Right forelimb (tissue), 1 donor: ENCODE measurements at places on chromosomes 3 and 15.
A peak's percentile ranks its signal among the peaks of the same experiment; 100 is the strongest.

DNA sequence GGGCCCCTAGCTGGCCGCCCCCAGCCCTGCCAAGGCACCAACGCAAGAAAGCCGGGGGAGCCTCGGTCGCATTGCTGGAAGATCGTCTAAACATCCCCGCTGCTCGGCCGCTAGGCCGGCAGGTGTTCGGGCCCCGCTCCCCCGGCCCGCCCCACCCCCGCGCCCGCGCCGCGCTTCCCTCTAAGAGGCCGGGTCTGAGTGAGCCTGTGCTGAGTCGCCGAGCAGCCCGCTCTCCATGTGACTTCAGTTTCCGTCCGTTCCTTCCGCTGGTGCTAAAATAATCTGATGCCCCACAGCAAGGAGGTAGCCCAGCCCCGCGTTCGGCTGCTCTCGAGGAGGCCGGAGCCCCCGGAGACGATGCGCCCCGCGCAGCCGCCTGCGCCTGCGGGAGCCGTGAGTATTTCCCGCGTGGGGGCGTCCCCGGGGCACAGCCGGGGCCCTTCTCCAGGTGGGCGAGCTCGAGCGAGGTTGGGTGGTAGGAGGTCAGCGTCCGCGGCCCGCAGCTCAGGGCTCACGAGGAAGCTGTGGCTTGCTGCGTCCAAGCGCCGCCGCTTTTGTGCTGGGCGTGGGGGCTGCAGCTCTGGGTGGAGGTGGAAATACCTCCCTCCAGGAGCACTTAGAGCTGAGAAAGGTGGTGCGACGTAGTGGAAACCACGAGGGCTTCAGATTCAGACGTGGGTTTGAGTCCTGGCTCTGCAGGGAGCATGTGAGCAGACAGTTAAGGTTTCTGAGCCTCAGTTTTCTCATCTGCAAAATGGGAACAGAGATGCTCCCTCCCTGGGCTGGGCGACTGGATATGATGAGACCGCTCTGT lies at the start of gene NRROS:
TSS of gene NRROS (plus strand) at position 212 of the 814 bp plus-strand sequence. CDS start 14,846 bp downstream, outside the sequence.
- peak; percentile 71 for DNase-seq

- DNase-seq: no peak
These were observed 380.4 kb downstream of the ROBO2 start for GRCh38 chr3:77420336-77420735.

DNA sequence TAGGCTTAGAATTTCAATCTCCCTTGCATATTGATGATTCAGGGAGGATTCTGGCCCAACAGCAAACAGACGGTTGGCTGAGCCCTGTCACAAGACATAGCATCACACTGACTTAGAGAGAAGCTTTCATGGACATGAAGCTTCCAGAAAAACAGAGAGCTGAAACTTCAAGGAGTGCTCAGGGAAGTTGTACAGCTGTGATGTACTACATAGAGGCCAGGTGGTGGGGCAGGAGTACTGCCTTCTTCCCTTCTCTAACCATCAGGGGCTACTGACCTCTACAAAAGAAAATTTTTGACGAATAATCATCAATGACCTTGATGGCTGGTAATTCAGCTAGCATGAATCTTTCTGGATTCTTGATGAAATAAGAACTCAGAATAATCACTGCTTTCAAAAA lies 378.5 kb downstream of the ERC2 start:
- DNase-seq: no peak

DNA sequence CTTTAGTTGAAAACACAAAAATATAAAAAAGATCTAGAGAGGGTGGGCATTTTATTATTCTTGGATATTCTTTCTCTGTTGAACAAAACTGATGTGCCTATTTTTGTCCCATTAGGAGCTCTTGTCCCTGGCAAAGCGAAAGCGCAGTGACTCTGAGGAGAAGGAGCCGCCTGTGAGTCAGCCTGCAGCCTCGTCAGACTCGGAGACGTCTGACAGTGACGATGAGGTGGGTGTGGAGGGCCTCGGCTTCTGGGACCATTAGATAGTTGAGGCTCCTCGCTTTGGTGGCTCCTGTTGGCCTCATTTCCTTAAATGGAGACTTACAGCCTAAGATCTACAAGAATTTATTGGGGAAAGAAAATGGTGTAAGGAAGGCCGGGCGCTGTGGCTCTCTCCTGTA lies 21.3 kb downstream of the RTF1 start:
- DNase-seq: no peak

- DNase-seq: no peak
These were observed 882.0 kb downstream of the AGBL1 start for GRCh38 chr15:86961669-86962068.

DNA sequence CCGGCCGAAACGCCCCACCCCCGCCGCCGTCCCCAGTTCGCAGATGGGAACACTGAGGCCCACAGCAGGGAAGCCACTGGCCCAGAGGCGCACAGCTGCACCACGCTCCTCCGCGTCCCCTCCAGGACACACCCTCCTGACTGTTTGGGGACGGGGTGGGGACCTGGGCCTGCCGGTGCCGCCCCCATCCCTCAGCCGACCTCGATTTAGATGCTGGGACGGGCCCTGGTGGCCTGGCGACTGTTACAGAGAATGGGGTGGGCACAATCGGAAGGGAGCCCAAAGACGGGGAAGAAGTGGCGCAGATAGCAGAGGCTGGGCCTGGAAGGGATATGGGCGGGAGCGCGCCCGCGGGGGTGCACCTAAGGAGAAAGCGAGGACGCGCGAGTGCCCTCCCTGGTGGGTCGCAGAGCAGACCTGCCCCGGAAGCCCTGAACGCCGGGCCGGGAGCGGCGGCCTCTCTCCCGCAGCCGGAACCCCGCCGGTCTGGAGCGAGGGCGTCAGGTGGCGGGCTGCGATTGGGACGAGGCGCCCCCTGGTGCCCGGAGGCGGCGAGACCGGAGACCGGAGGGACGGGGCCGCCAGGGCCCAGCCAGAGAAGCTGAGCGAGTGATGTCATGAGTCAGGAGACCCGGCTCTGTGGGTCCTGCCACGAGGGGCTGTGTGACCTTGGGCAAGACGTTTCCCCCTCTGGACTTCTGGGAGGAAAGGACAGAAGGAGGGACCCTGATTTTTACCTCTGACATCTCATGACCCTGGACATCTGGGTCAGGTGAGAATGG lies 78.4 kb downstream of the IQSEC1 start:
- peak; percentile 91 for DNase-seq

DNA sequence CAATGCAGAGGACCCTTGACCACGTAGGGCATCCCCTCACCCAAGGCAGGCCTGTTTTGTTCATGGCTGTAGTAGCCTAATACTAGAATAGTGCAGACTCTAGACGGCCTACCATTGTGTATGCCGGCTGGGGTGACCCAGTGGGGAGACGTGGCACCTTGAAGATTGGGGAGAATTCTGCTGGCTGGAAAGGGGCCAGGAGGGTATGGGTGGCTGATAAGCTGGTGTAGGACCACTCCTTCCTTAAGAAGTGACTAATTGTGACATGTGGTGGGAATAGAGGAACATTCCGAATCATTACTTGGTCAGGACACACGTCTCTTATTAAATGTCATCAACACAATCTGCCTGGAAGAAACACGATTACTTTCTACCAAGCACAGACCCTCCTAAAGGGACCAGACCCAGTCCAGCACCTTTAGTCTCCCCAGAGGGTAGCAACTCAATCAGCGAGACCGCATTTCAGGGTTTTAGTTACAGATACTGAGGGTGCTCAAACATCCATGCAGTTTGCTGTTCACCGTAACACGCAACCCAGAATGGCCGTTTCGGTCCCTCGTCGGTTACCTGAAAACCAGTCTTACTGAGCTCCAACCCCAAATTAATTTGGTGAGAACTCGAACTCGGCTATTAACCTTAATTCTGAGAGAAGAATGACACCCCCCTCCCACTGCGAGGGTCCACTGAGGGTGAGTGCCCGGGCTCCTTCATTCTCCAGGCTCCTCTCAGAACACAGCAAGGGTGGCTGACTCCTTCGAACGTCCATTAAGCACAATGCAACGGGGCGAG lies 1.6 kb upstream of the KLF13 start:
- DNase-seq: no peak
